ENCODE measurements at places on chromosomes 1 and 21.

- DNase-seq: no peak
Measured at GRCh38 chr21:44885615-44886014, 12.1 kb upstream of the PTTG1IP start.

- DNase-seq: no peak
Measured at GRCh38 chr1:184373155-184373554, 13.7 kb upstream of the C1orf21 start.

- no peak for DNase-seq
Measured at GRCh38 chr21:33514229-33514628, 22.7 kb upstream of the DNAJC28 start.

GRCh38 chr1:157226739-157227138, 88.5 kb upstream of the ETV3 start:
- no peak for DNase-seq

- no peak for DNase-seq
Measured at GRCh38 chr1:220497220-220497947, 30.6 kb upstream of the MARK1 start.

DNA sequence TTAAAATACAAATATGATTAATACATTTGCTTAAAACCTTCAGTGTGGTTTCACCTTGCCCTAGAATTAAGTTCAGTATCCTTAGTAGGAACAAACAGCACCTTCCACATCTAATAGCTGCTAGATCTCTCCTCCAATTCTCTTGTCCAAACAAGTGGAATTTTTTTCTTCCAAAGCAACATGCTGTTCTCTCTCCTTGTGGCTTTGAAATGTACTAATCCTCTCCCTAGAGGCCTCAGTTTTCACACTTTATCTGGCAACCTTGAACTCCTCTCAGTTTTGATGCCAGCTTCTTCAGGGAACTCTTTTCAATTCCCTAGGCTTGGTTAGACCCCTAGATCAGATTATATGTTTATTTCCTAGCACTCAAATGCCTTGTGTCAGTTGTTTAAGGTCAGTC, 87.0 kb downstream of the GLUL start:
- DNase-seq: no peak
